ENCODE measurements at places on chromosomes 5 and 9.

DNA sequence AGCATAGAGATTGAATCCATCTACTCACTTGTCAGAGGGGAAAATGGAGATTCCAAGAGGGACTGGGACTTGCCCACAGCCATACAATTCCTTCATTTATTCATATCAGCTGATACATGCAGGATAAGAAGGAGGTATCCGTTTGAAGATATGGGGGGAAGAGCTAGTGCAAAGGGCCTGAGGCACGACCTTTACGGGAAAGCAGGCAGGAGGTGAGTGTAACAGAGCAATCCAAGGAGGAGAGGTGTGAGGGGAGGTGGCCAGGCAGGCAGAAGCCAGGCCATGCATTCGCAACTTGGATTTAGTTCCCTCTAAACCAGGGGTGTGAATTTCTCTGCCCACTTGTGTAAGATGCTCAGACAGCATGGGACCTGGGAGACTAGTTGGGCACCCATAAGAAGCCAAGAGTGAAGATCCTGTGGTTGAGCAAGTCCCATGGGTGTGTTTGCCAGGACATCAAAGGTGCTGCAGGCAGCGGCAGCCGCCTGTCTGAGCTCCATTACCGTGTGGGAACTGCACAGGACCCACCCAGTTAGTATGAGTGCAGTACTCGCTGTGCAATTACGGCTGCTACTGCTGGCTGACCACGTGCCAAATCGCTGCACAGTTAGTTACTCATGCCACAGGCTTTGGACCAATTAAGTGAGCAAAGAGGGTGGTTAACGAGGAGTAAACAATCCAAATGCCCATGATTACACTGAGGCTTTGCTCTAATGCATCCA is 31.4 kb upstream of the FAT2 start:
- DNase-seq, result no peak

GRCh38 chr9:136773386-136774044 is 9.2 kb upstream of the LCN15 start:
- DNase-seq, result no peak

DNA sequence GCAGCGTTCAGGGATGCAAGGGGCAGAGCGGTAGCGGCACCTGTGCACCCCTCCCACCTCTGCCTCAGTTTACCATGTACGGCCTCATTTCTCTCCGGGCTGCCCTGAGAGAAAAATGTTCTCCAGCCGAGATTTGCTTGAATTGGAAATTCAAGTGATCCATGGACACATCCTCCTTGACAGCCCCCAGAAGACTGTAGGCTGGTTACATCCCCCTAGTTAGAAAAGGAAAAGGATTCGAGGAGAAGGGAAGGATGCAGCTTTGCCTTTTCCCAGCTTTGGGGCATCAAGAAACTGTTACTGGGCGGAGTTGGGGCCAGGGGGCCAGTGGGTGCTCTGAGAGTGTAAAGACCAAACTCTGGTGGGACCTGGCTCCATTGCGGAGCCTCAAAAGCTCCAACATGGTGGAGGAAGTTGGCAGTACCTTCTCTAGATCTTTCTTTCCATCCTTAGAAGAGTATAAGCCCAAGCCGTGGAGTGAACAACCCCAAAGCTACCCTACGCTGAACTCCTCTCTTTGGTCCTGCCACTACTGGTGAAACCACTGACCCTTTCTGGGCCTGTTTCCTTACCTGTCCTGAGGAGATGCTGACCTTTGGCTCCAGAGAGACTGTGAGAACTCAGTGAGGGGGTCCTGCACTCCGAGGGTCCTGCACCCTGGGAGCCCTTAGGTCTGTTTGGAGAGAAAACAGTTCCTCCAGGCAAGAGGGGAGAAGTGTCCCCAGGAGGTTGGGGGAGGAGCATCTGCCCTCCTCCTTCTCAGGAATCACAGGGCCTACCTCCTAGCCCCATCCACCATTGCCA is 1.0 kb upstream of the BARX1 start:
- no peak for DNase-seq

DNA sequence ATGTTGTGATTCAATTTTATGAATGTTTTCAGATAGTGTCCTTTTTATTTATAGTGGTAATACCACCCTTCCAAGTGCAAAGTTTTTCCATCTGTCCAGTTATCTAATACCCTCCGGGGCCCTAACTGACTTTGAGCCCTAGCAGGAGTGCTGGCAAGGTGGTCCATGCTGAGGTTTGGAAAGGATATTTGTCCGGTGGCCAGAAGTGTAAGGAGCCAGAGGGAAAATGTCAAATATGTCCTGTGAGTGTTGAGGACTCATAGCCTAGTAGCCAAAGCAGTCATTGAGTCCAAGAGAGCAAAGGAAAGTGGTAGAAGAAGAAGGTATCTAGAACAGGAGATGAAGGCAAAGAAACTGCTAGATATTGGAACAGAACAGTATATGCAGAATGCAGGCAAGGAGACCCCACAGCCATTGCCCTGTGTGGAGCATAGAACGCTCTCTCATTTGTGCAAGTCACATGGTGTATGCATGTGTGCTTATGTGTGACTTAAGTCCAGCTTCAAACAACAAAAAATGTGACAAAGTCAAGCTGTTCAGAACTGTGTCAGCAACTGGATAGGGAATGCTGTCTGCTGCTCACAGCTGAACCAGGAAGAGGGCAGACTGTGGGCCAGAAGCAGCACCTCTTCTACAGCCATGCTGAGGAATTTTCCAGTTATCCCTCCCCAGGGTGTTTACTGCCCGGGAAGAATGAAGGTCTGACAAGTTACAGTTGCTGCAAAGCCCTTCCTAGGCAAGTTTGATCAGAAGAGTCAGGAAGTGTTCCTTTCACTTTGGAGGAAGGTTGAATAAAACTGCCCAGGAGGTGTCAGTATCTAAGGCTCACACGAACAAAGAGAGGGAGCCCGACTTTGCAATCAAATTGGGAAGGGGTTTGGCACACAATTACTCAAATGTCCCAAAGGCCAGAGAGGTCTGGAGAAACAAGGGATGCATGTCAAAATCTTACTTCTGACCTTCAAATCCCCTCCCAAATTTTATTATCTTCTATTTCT is 463.3 kb upstream of the DMAC1 start:
- no peak for DNase-seq

Data from NCI-H1092 (cell line).